ENCODE measurements at places on chromosomes 12 and 14.

GRCh38 chr12:31737345-31737744 is 8.5 kb upstream of the AMN1 start:
- DNase-seq, result no peak

DNA sequence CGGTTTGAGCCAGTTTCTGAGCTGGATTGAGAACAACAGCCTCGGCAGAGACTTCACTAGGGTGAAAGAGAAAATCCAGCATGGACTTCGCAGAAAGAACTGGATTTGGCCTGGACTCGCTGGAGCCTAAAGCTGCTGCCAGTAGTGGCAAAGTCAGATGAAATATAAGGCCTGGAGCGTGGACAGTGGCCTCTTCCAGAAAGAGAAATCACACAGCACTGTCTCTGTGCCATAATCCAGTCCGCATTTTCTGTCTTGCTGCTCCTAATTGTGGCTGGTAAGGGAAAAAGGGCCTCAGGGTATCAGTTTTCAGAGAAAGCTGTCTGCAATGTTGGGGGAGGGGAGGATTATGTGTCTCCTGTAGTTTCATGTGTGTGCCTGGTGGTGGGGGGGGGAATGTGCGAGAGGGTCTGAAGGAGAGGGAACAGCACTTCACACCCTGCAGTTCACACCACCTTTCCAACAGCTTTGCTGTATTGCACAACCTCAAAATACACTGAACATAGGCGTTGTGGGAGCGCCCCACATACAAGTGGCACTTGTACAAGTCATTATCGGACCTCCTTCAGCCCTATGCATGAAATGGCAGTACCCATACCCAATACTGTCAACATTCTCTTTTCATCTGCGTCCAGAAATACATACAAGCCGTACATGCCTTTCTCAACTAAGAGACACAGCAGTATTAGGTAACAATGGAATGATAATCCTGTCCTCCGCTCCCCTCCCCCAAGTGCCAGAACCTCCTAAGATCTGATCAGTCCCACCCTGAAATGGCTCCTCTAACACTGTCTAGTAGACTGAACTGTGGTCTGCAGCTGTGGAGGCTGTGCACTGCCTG is 107.5 kb upstream of the ATF7IP start:
- peak; percentile 53 for DNase-seq

DNA sequence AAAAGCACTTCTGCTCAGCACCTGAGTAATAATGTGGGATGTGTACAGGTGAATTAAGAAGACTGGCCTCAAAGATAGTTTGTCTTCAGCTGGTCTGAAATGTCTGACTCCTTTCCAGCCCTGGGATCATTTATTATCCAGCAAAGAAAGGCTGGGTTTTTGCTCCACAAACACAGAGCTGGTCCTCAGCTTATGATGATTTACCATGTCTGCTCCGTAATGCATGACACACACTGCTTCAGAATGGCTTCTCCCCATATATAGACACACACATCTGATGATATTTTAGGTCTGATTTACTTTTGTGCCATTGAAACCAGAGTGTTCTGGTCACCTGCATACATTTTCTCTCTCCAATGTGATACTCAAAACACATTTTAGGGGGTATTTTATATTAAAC is 225.0 kb downstream of the SLC25A21 start:
- no peak for DNase-seq

GRCh38 chr12:102539651-102540553 is 59.5 kb upstream of the IGF1 start:
- DNase-seq, result no peak

DNA sequence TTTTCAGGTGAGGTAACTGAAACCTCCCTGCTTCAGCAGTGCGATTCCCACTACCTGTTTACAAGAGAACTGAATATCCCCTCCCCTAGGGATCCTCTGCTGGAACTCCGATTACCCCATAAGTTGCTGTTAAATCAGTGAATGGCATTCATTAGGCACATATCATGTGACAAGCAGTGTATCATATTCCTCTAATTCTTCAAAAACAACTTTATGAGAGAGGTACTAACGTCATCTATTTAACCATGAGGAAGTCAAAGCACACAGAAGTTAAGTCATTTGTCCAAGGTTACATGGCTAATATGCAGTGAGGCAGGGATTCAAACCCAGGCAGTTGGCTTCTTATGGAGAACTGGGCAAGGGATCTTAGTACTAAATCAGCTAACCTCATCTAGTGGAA is 43.9 kb upstream of the PCED1B start:
- DNase-seq, result no peak

DNA sequence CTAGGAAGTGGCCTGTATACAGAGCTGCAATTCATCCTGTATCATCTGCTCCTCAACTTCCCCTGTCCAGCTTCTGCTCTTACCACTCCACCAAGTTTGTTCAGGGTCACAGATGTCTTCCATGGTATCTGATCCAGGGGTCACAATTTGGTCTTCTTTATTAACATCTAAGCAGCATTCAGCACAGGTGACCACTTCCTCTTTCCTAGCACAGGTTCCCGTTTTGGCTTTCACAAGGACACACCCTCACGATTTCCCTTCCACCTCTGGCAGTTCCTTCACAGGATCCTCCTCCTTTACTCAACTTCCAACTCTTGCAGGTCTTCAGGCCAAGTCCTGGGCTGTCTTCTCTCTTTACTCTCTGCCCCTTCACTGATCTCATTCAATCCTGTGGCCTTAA is 93.6 kb downstream of the TTC7B start:
- DNase-seq, result no peak

GRCh38 chr14:69986336-69986735 is 107.1 kb downstream of the SMOC1 start:
- DNase-seq, result no peak

- no peak for DNase-seq
Measured at GRCh38 chr12:68242777-68243176, 10.6 kb downstream of the IL22 start.

DNA sequence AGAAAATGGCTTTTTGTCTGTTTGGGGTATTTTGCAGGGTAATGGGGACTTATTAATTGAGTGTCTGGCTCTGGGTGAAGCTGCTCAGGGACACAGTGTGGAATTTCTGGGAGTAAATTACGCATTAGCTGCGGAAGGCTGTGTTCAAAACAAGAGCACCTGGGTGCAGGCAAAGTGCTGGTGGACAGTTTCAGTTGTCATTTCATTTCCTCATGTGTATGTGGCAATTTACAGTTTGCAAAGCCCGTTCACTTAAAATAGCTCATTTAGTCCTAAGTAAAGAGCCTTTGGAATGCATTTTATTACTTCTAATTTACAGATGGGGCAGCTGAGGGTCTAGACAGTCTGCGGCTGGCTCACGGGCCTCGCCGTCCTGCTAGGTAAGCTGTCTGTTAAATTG is 546.8 kb downstream of the BCL11B start:
- no peak for DNase-seq

- DNase-seq, result no peak
Measured at GRCh38 chr12:92988622-92989130, 59.6 kb upstream of the EEA1 start.

DNA sequence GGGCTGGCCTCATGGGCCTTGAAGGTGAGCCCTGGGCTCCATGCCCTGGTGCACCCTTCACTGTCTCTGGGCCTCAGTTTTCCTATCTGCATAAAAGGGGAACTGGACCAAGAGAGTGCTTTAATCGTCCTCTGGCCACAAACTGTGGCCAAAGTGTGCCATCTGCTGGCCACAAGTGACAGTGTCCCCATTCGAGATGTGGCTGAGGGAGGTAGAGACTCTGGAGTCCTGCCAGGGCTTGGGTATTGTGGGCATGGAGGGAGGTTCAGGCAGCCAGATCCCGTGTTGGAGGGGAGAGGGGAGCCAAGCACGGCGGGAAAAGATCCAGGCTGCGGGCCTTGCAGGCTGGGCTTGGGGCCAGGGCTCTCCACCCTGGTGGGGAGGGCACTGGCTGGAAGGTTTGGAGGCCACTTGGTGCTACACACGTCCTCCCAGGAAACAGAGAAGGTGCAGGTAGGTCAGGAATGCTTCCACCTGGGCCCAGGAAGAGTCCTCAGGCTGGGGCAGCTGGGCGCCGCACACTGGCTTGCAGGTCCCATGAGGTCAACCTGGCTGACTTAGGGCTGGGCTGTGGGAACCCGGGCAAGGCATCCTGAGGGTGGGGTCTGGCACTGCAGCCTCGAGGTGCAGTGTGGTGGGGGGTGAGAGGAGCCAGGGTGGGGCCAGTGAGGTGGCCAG is 7.3 kb upstream of the KIF26A start:
- no peak for DNase-seq

DNA sequence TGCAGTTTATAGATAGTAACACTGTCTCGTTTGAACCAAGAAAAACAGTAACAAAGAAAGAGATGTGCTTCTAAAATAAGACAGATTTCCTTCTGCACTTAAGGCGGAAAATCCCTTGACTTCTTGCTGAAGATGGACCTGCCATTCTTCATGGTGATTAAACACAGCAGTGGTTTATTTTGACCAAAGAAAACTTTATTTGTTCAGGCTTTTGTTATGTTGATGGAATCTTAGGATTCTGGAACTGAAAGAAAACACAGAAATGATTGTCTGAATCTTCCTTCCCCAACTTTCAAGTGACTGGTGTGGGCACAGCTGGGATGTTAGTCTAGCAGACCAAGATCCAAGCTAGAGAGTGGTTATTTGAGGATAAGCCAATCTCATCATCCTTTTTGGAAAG is 72.2 kb downstream of the DACT1 start:
- DNase-seq, result no peak

DNA sequence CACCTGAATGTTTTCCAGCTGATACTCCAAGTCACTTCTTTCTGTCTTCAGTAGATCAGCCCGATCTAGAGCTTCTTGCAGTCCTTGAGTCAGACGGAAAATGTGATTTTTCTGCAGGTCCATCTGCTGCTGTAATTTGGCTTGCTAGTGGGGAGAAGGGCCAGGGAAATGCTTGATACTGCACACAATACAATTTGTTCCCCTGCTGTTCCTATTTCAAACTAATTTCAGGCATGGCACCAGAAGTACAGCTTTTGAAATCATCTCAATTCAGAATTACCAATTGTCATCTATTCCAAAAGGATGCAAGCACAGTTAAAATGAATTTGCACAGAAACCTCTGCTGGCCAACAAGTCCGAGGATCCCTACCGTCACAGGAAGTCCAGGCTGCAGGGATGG is 53.4 kb downstream of the PRKAB1 start:
- DNase-seq, result no peak

All from stimulated activated CD8-positive, alpha-beta memory T cell treated with anti-CD3 and anti-CD28 coated beads, Interleukin-12 subunit alpha, Interleukin-12 subunit beta, amount 100 ng/mL, for 4 hours (primary cell).